ENCODE measurements at places on chromosomes 1 and 21.

- DNase-seq, result no peak
Observed at GRCh38 chr1:1135339-1136136, 19.6 kb upstream of the C1orf159 start.

DNA sequence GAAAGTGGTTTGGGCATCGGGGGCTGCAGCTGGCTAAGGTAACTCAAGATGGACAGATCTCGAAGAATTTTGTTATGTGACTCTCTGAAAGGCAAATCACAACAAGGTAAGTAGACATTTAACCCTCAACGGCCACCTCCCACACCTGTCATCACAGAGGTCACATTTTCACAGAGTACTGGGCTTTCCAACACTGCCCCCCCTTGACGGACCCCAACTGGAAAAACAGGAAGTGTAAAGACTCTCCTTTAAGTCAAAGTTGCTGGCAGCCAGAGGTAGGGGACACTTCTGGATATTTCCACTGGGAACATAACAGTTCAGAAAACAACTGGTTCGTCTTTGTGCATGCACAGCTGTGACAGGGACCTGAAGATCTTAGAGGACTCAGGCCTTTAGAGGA is 22.3 kb downstream of the NOL9 start:
- DNase-seq, result no peak

DNA sequence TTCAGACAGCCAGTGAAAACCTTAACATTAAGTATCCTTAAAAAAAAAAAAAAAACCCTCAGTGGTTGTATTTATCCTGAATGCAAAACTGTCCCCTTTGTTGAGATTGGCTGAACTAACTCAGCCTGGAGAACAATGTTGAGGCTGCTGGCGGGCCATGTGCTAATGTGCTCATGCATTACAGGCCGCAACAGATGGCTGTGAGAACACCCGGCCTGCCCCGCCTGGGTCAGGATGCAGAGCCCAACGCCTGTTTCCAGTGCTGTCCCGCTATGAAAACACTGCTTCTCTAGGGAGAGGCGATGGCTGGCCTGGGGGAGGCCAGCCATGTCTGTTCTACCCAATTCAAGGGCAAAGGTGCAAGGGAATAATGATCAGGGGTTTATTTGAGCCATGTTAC is 13.8 kb downstream of the OLIG2 start:
- DNase-seq, result no peak

- no peak for DNase-seq
Observed at GRCh38 chr1:4149831-4150230, 249.8 kb upstream of the C1orf174 start.

DNA sequence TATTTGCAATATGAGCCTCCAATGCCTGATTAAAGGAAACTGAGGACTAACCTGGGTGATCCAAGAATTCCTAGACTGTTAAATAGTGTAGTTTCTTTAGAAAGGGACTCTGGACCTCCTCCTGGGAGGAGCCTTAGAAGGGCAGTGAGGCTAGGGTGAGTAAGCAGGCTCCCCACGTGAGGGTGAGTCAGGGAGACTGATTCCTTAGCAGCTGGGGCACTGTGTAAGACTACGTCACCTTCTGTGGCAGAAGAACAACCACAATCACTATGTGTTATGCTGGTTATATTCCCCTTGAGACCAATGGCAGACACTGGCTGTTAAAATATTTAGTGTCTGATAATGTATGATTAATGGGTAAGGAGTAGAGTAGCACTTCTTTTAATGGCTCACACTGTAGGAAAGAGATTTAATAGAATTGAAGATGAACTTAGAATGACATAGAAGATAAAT is 53.3 kb upstream of the SYT14 start:
- DNase-seq, result peak; percentile 78

DNA sequence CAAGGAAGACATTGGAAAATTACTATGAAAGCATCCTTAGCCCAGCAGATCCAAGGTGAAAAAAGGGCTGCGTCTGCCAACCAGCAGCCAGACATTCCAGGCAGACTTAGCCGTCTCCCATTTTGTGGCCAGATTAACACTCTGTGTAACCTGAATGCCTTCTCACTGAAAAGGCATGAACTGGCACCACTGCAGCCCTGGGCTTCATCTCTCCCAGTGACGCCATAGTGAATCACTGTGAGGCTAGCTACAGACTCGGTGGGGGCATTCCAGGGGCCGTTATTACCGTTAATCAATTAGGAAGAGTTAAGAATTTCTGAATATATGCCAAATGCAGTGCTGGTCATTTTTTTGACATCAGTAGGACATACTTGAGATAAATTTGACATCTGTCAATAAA is 627.4 kb downstream of the LMO4 start:
- no peak for DNase-seq
